ENCODE measurements at places on chromosomes 1 and 21.

- DNase-seq = no peak
Measured at GRCh38 chr1:245493029-245493428, 338.2 kb downstream of the KIF26B start.

DNA sequence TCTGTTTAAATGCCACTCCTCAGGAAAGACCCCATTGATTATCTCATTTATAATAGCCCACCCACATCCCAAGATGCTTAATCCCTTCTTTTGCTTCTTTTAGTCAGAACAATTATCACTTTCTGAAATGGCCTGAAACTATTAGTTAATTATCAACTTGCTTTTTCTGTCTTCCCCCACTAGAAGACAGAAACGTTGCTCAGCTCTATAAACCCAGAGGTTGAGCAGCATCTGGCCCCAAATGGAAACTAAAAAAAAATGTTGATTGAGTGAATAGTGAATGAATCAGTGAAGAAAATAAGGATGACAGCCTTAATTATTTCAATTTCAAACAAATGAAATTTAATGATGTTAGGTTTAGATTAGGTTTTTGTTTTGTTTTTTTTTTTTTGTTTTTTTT is 38.2 kb upstream of the PIGC start:
- no peak for DNase-seq

DNA sequence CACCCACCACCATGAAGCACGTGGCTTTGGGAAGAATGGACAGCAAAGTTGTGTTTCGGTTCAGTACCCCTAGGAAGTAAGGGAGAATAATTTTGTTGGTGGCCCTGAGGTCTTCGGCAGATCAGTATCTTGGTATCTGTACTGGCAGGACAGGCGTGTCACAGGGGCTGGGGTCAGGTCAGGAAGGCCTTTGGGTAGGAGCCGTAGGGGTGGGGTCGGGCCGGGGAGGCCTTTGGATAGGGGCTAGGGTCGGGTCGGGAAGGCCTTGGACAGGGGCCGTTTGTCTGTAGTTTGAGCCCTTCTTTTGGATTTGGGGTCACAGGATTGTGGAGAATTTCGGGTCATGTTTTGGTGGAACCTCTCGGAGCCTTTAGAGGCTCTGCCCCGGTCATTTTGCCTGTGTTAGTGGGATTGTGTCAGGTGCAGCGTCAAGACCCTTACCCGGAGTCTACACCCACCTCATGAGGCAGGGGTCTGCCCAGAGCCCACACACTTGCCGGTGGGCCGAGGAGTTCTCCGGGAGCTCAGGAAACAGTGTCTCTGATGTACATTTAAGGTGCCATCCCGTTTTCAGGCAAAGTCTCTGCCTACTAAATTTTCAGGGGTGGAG is 75.3 kb upstream of the COL6A1 start:
- DNase-seq = no peak

DNA sequence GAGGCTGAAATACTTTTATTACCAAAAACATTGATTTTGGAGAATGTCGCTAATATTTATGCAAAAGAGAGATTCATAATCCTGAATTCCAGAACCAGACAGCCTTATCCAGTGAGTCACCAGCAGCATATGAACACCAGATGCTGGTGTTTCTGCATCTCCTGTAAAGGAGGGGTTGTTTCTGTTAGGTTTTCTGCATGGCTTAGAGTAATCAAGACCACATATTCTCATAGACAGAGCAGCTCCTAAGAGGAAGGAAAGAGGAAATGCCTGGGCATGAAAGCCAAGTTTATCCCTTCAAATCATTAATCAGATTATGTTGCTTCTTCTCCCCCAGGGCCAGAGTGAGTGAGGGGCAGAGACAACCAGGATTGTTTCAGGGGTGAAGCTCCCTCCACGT is 86.2 kb downstream of the NGF start:
- no peak for DNase-seq

DNA sequence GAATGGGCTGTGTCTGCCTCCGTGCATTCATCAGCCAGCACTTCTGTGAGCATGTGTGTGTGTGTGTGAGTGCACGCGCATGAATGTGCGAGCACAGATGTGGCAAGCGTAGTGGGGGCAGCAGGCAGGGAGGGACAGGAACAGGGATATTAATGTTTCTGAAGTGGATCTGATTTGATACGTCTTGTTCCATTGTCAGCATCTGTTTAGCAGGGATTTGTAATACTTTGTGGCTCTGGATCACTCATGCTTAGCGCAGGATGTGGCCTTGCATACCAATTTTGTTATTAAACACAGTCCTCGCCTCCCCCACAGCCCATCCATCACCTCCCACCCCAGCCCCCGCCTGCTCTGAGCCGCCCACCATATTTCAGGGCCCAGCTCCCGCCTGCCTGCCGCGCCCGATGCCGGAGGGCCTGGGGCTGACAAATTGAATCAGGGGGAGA is 52.4 kb downstream of the TMEM53 start:
- DNase-seq = no peak

GRCh38 chr1:80066060-80066459 is 1059.5 kb upstream of the ADGRL4 start:
- DNase-seq = no peak

DNA sequence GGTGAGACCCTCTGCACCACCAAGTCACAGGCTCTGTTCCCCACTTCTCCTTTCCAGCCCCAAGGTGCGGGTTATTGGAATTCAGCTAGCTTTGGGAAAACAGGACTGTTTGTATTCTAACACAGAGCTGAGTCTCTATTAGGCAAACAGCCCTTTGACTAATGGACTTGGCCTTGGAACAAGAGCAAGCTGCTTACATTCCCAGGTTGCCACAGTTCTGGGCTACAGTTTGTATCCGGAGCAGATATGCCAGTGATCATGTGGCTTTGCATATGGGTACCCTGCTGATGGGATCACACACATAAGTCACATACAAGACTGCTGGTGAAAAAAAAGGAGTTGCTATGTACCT is 110.5 kb upstream of the COA6 start:
- DNase-seq = no peak

- DNase-seq = no peak
Measured at GRCh38 chr1:165795894-165796293, 27.2 kb upstream of the TMCO1 start.

GRCh38 chr1:247855911-247856310 is 1.1 kb upstream of the TRIM58 start:
- no peak for DNase-seq

GRCh38 chr1:97123717-97124431 is 402.3 kb downstream of the PTBP2 start:
- no peak for DNase-seq

DNA sequence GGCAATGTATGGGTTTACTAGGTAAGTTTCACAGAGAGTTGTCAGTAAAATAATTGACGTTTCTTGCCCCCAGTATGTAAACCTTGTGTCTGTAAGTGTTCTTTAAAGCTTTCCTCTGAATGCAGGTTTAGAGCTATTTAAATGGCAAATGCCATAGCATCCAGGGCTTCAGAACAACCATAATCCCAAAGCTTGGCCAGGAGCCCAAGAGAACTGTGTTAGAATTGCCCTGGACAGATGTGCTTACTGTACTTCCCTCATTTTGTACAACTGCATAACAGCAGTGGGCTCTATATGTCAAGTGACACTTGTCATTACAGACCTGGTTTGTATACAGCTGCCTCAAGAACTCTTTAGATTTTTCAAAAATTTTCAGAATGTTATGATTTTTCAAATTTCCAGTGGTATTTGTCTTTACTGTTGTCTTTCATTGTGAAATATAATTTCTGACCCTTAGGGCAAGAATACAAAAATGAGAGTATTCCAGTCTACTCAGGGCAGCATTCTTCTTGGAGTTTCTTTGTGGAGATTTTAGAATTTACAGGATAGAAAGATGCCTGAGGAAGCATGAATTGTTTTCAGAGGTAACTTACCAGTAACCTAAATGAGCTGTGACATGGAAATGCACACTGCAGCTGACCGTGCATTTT is 136.9 kb upstream of the L1TD1 start:
- DNase-seq = no peak

- no peak for DNase-seq
Measured at GRCh38 chr1:15870421-15870820, 22.9 kb downstream of the SPEN start.

DNA sequence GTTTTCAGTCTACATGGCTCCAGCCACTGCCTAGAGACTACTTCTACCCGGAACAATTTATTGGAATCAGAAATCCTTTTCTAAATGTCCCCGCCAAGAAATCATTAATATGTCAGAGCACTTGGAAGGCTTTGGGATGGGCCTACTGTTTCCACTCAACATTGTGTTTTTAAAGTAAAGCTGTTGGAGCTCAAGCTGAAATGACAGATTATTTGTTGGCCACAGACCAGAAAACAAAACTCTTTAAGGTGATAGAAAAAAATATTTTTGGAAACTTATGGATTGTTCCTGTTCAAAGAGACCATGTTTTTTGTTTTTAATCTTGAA is 496 bp downstream of the VPS45 start:
- DNase-seq = no peak

DNA sequence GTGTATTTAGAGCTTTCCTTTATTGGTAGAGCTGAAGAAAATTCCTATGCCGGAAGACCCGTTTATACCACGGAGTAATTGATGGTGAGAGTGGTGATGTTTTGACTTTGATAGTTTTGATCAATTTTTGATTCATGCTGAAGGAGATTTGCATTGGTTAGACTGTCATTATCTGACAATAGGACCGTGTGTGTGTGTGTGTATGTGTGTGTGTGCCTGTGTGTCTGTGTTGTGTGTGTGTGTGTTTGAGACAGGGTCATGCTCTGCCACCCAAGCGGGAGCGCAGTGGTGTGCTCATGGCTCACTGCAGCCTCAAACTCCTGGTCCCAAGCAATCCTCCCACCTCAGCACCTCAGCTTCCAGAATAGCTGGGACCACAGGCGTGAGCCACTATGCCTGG is 9.6 kb downstream of the FMN2 start:
- no peak for DNase-seq

DNA sequence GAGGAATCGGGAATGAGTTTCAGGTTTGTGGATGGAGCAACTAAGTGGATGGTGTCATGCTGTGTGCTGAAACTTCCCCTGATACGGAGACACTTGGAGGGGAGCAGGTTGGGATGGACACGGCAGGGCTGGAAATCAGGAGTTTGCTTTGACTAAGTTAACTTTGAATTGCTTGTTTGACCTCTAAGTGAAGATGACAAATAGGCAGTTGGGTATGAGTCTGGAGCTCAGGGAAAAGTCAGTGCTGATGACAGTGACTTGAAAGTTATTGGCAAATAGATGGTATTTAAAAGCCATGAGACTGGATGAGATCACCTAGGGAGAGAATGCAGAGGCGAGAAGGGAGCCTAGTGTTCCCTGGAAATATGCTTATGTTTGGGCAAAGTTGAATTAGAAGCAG is 12.8 kb upstream of the ZSCAN20 start:
- no peak for DNase-seq

GRCh38 chr21:21114461-21114860 is 116.3 kb downstream of the NCAM2 start:
- DNase-seq = no peak

DNA sequence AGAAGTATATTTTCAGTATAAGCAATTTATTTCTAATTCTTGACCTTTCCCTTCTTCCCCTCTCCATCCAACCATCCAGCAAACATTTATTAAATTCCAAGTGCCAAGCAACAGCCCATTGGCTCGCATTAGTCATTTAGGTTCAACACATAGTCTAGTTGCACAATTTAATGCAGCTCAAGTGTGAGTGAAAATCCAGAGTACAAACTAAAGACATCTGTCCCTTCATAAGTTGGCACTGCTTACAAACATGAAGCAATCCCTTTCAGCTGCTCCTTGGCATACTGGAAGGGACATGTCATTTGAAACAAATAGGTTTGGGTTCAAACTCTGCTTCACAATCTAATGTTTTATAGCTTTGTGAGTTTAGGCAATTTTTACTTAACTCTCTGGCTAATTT is 10.7 kb downstream of the CASQ2 start:
- DNase-seq = no peak

GRCh38 chr21:17451364-17451891 is 61.4 kb upstream of the CXADR start:
- DNase-seq = no peak

GRCh38 chr1:80966266-80966665 is 834.5 kb upstream of the ADGRL2 start:
- no peak for DNase-seq

GRCh38 chr21:18163956-18164355 is 80.7 kb upstream of the CHODL start:
- no peak for DNase-seq

Measured in hematopoietic multipotent progenitor cell (in vitro differentiated cells).